ENCODE measurements at places on chromosomes 7 and 10. TPM values are rescaled to one million over a fixed set of nuclear protein-coding genes. Genes with fewer than 3 reads are reported as not detected.

The VWA2 gene
- total RNA-seq: not detected

The WDFY4 gene
- 1.1 TPM for total RNA-seq

- DNase-seq: no peak
Observed at GRCh38 chr10:113313048-113313602, 239.7 kb upstream of the HABP2 start.

- DNase-seq: no peak
Observed at GRCh38 chr7:130322615-130323014, 22.0 kb upstream of the CPA5 start.

DNA sequence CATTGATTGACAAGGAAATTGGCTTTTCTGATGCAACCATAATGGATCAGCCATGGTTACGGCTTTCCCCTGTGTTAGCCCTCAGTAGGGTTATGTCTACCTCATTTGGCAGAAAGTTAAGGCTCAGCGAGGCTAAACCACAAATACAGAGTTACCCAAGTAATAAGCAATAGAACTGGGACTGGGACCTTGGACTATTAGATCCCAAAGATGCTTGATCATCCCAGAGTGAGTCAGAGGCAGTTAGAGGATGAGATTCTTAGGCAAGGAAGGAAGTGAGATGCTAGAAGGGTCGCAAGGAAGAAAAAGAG lies 401.4 kb downstream of the TNS3 start:
- no peak for DNase-seq

GRCh38 chr10:70084189-70084588 lies 31.5 kb downstream of the MACROH2A2 start:
- DNase-seq: no peak

- no peak for DNase-seq
Observed at GRCh38 chr7:70069977-70070376, 471.7 kb downstream of the AUTS2 start.
